ENCODE measurements at places on chromosomes 7 and 10. TPM values are rescaled to one million over a fixed set of nuclear protein-coding genes. Genes with fewer than 3 reads are reported as not detected.

FOXP2 gene
- total RNA-seq = not detected

NRAP gene
- total RNA-seq = not detected

SLC26A3 gene
- total RNA-seq = not detected

ZNF438 gene
- 3.1 TPM for total RNA-seq

PLAU gene
- 0.61 TPM for total RNA-seq

LRCH4 gene
- 258 TPM for total RNA-seq

LBX1 gene
- total RNA-seq = not detected

WIPF3 gene
- not detected for total RNA-seq

PNPLA8 gene
- 17.8 TPM for total RNA-seq

NUTM2E gene
- total RNA-seq = not detected

GRCh38 chr7:116591202-116592040 lies 66.6 kb downstream of the CAV1 start:
- no peak overlapping the region for H3K27ac ChIP-seq
- H3K36me3 ChIP-seq = no peaks in the 10 kb centered on the region
- peaks cover 36% of the 10 kb centered on the region for H3K27me3 ChIP-seq
- DNase-seq = no peak

DNA sequence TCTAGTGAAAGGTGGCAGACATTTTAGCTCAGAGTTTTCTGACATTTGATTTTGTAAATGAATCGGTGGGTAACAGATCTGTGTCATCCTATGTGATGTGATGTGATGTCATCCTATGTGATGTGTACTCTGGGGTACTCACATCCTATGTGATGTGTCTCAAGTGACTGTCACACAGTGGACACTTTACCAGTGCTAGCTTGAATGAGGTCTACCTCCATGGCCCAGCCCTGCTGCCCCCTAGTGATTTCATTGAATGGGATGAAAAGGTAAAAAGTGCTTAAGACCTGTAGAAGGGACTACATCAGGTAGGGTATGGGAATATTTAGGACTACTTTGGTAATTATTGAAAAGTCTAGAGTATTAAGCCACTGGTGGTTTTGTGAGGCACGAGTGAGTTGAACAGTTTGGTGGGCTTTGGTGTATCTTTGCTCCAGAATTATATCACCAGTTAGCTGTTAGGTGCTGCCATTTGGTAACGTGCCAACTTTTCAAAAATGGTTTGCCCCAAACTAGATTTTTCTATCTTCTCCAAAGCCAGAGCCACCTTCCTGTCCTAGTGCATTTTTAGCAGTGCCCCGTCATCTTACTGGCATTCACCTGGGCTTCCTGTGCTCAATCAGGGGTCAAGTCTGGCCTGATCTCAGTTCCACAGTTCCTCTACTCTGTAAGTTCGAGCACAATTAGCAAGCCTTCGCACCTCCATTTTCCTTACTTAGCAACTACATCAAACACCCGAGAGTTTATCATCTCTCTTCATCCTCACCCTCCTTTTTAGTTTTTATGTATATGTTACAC lies 9.7 kb downstream of the EIF4H start:
- no peak for DNase-seq
- H3K4me3 ChIP-seq = no peak overlapping the region
- peaks cover 13% of the 10 kb centered on the region for H3K36me3 ChIP-seq
- peaks cover 51% of the 10 kb centered on the region for H3K4me1 ChIP-seq

DNA sequence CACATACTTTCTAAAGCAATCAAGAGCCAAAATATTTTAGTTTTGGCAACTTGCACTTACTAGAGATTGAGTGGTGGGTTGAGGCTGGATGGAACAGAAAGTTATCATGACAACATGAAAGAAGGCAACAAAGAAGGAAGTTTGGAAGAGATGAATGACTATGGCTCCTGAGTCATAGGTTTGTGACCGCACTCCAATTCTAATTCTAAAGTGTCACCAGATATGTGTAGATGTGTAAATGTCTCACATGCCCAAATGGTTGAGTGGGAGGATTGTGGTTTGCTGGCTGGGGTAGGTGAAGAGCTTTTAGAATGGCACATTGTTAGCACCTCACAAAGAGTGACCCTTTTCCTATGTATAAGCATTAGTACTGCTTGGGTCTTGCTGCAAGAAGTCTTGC lies 20.2 kb downstream of the TAS2R16 start:
- no peaks in the 10 kb centered on the region for H3K27me3 ChIP-seq
- no peak for DNase-seq
- H3K4me1 ChIP-seq = no peaks in the 10 kb centered on the region
- no peak overlapping the region for H3K27ac ChIP-seq
- H3K36me3 ChIP-seq = no peaks in the 10 kb centered on the region
- no peak overlapping the region for H3K4me3 ChIP-seq

DNA sequence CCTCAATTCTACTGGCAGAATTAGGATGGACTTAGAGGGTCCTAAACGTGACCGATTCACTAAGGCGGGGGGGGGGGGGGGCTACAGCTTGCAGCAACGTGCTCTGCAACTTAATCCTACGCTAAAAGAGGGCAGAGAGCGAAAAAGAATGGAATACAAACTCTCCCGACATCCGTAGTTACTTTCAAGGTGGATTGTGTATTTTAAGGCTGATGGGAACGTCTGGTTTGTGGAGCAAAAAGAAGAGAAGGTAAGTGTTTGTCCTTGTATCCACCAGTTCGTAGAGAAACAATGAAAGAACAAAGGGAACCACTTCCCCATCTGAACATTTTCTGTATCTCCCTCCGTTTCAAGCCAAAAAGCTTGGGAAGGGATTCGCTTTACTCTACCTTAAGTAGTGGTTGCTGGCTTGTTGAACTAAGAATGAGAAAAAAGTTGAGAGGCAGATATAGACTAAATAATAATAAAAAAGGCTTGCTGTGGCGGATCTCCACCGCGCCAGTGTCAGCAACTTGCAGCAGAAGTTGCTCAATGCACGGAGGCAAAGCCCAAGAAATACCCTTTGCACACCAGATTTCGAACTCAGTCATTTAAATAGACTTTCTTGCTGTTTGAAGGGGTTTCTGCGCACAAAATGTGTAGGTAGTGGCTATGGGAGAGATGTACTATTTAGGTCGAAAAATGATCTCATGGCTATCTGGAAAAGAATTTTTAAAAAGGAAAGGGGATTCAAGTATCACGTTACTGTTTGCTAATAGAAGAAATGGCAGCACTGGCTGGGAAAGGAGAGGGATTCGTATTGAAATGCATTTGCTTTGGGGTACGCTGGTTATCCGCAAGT lies 736 bp downstream of the SKIDA1 start:
- no peaks in the 10 kb centered on the region for H3K36me3 ChIP-seq
- H3K4me1 ChIP-seq = peaks cover 29% of the 10 kb centered on the region

GRCh38 chr10:49502358-49502757 lies 36.6 kb downstream of the ERCC6 start:
- H3K4me3 ChIP-seq = no peak overlapping the region
- H3K36me3 ChIP-seq = peaks cover 14% of the 10 kb centered on the region
- H3K4me1 ChIP-seq = peaks cover 5% of the 10 kb centered on the region
- H3K27me3 ChIP-seq = peaks cover 3% of the 10 kb centered on the region
- DNase-seq = no peak

DNA sequence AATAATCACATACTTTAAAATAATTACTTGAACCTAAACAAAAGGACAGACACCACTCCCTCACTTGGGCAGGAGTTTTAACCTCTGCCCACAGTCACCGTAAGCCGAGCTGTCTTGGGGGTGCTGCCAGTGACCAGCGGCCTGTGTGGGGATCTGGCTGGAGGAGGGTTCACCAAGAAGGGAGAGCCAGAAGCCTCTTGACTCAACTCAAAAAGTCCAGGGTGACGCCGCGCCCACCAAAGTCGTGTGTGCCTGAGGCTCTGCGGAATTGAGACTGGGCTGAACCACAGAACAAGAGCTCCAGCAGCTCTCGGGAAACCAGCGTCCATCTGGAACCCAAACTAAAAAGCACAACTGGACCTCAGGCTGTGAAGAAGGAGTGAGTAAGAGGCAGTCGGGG lies 35.8 kb downstream of the ZFAND2A start:
- DNase-seq = no peak
- peaks cover 4% of the 10 kb centered on the region for H3K4me1 ChIP-seq
- no peaks in the 10 kb centered on the region for H3K27me3 ChIP-seq
- no peak overlapping the region for H3K27ac ChIP-seq

DNA sequence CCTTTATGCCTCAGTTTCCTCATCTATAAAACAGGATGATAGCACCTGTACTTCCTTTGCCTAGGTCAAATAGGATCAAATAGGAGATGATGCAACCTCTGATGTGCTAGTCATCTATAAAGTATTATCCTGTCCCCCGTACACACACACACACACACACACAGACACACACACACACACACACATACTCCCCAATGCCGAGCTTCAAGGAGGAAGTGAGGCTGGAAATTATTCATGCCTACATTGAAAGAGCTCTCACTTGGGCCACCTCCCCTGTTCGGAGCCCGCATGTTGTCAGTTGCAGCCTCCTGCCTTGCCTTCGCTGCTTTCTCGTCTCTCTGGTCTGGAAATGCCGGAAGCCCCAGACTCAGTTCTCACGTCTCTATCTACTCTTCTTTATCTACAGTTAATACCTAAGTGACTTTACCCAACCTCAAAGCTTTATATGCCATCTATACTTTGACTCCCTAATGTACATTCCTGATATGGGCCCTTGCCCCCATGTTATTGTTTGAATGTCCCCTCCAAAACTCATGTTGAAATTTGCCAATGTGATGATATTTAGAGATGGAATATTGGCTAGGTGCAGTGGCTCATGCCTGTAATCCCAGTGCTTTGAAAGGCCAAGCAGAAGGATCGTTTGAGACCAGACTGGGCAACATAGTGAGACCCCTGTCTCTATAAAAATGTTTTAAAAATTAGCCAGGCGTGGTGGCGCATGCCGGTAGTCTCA lies 6.9 kb upstream of the UBE2H start:
- H3K27ac ChIP-seq = no peak overlapping the region
- no peak for DNase-seq
- no peak overlapping the region for H3K4me3 ChIP-seq
- peaks cover 3% of the 10 kb centered on the region for H3K27me3 ChIP-seq
- no peaks in the 10 kb centered on the region for H3K36me3 ChIP-seq

- peaks cover 1% of the 10 kb centered on the region for H3K4me1 ChIP-seq
- no peak for DNase-seq
- H3K27me3 ChIP-seq = no peaks in the 10 kb centered on the region
- no peak overlapping the region for H3K27ac ChIP-seq
Observed at GRCh38 chr10:45354261-45354660, 19.8 kb upstream of the ALOX5 start.

- H3K36me3 ChIP-seq = no peaks in the 10 kb centered on the region
- H3K4me1 ChIP-seq = no peaks in the 10 kb centered on the region
- peaks cover 1% of the 10 kb centered on the region for H3K27me3 ChIP-seq
- H3K4me3 ChIP-seq = no peak overlapping the region
- H3K27ac ChIP-seq = no peak overlapping the region
Observed at GRCh38 chr7:148192491-148192890, 398.1 kb upstream of the C7orf33 start.

DNA sequence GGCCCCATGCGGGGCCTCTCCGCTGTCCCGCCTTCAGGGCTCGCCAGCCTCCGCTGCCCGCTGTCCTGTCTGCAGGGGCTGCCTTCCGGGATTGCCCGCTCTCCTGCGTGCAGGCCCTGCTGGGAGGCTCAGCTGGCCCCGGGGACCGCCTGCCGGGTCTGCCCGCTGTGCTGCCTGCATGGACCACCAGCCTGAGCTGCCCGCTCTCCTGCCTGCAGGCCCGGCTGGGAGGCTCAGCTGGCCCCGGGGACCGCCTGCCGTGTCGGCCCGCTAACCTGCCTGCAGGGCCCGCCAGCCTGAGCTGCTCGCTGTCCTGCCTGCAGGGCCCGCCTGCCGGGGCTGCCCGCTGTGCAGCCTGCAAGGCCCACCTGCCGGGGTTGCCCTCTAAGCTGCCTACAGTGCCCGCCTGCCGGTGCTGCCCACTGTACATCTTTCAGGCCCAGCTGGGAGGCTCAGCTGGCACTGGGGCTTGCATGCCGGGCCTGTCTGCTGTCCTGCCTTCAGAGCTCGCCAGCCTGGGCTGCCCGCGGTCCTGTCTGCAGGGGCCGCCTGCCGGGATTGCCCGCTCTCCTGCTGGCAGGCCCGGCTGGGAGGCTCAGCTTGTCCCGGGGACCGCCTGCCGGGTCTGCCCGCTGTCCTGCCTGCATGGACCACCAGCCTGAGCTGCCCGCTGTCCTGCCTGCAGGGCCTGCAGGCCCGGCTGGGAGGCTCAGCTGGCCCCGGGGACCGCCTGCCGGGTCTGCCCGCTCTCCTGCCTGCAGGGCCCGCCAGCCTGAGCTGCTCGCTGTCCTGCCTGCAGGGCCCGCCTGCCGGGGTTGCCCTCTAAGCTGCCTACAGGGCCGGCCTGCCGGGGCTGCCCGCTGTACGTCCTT lies 165.1 kb downstream of the GLRX3 start:
- H3K4me1 ChIP-seq = no peaks in the 10 kb centered on the region
- no peaks in the 10 kb centered on the region for H3K36me3 ChIP-seq
- H3K27ac ChIP-seq = peak overlapping the region; percentile 59
- DNase-seq = peak; percentile 57
- H3K4me3 ChIP-seq = peak overlapping the region; percentile 53

- H3K36me3 ChIP-seq = peaks cover 2% of the 10 kb centered on the region
- no peaks in the 10 kb centered on the region for H3K27me3 ChIP-seq
- H3K27ac ChIP-seq = no peak overlapping the region
- DNase-seq = no peak
- no peak overlapping the region for H3K4me3 ChIP-seq
Observed at GRCh38 chr10:102465466-102465865, 14.1 kb upstream of the C10orf95 start.

DNA sequence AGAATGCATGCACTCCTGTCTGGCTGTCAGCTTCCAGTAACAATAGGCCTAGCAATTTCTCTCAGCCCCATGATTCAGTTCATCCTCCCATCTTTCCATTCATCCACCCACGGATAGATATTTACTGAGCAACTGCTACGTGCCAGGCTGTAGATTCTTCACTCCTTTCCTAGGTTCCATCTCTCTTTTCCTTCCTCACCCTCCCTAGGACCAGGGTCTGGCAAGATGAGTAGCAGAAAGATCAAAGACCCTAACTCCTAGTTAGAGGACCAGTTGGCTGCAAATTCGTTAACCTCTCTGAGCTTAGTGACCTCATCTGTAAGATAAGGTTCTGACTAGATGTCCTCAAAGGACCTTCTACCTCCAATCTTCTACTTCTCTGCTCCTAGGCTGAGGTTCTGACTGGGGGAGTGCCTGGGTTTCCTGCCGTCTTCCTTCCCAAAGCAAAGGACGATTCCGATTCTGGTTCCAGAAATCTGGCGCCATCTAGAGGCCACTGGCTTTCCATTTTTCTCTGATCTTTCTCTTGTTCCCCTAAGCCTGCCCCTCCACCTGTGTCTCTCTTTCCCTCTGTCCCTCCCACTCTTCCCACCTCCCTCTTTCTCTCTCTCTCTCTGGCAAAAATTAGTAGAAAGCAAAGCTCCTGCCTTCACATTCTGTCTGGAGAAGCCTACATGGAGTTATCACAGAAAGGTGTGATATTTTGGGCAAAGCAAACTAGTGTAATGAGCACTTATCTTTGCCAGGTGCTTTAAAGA lies 26.2 kb downstream of the TBATA start:
- peak; percentile 57 for DNase-seq
- H3K27me3 ChIP-seq = no peaks in the 10 kb centered on the region
- peaks cover 8% of the 10 kb centered on the region for H3K4me1 ChIP-seq
- H3K27ac ChIP-seq = no peak overlapping the region
- no peak overlapping the region for H3K4me3 ChIP-seq
- H3K36me3 ChIP-seq = no peaks in the 10 kb centered on the region

Data from activated naive CD8-positive, alpha-beta T cell treated with anti-CD3 and anti-CD28 coated beads, Interleukin-2, amount 10 ng/mL, durations not matched to agents 7 days and 5 days (primary cell).